ENCODE measurements at places on chromosomes 16 and 17.

DNA sequence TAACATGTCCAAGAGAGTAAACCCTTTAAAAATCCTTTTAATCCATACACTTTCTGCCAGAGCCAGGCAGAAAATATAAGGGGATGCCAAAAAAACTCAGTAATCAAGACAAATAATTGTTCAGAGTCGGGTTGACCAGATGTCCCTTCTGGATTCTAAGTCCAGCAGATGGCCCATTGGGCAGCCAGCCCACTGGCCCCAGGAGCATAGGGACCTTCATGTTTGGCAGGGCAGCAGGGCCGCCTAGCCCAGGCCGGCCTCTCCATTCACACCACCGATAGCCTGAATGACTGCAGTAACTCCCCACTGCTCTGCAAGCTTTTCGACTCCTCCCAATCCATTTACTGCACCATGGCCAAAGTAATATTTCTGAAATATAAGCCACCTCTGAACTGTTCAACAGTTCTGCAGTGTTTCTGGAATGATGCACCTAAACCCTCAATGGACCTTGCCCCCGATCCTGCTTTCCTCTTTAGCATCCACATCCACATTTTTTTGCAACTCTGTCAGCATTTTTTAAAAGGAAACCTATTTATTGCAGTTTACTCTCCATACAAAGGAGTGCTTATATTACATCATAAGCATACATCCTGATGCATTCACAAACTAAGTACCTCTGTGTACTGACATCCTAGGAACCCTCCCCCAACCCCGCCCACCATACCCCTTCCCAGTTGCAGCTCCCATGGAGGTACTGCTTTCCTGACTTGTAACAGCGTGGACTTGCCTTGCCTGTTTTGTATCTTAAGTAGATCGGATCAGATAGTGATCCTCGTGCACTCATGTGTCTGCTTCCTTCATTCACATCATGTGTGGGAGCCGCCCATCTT, 46.4 kb downstream of the LDHD start:
- DNase-seq = no peak

DNA sequence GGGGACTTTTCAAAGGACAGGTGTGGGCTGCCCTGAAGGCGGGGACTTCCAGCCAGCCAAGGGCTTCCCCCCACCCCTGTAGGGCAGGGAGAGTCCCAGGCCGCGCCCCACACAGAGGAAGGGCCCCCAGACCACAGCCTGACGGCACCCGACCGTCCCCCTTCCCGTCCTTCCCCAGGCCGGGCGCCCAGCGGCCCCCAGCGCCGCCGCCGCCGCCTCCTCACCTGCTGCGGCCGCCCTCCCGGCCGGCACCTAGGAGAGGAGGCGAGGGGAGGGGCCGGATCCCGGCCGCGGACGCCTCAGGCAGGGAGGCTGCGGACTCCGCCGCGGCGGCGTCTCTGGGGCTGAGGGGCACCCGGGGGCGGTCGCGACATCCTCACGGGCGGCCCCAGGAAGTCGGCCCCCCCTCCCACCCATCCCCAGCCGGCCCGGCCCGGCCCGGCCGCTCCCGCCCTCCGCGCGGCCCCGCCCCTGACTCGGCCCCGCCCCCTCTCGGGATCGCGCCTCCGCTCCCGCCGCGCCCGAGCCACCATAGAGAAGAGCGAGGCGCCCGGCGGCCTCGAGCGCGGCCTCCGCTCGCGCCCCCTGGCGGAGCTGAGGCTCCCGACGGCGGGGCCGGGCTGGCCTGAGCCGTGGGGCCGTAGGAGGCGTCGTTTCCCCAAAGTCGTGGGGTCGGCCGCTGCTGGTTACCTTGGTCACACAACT, 25.5 kb upstream of the RFFL start:
- DNase-seq = no peak

- DNase-seq = no peak
These were observed 233.1 kb upstream of the FOXF1 start for GRCh38 chr16:86277221-86277620.

DNA sequence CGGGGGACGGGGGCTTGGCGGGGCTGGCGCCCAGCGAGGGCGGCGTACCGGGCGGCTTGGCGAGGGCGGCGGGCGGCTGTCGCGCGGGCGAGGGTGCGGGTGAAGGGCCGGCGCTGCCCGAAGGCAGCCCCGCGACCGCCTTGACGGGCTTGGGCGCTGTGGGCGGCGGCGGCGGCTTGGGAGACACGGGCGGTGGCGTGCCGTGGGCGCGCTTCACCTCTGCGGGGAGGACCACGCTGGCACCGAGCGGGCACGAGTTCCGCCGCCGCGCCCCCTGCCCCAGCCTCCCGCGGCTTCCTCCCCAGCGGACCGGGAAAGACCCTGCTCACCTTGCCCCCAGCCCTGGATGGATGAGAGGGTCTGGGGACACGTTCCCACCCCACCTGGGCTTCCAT, 17.3 kb downstream of the CASKIN1 start:
- no peak for DNase-seq

DNA sequence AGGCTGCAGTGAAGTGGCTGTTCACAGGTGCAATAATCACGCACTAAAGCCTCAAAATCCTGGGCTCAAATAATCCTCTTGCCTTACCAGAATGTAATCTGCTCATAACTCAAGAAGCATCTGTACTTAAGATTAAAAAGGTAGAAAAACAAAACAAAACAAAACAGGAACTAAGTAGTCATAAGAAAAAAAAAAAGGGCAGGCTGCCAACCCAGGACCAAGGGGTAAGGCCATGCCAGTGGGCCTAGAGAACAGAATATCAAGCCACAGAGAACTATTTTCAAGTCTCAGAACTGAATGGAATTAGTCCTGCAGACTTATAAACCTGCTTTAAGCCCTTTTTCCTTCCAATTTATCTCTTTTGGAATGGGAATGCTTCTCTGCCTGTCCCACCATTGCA, 64.8 kb upstream of the TBC1D3K start:
- DNase-seq = no peak

DNA sequence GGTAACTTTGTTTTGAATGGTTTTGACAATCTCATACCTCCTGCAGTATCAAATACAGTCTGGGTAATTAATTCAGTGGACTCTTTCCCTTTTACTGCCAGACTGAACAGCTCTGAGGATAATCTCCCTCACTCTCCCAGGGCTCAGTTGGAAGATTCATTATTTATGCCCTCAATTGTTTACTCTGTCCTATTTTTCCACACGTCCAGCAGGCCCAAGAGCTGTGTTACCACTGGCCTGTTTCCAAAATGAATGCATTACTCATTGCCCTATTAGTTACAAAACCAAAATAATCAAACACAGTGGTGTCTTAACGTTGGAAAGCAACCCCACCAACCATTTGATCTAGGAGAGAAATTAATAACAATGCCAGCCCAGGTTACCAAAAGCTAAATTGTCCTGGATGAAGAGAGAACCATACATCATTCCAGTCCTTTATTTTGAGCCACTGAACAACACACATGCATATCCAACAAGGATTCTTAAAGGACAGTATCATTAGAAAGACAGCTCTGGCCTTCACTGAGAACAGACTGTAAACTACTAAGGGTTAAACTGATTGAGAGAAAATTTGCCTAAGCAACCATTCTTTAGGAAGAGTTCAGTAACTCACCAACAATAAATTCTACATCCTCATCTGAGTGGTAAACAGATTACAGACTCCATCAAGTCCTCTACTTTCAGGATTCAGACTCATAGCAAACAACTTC, 34.5 kb downstream of the FAM222B start:
- DNase-seq = no peak

- DNase-seq = no peak
These were observed 166.7 kb downstream of the CPPED1 start for GRCh38 chr16:12637002-12637401.

GRCh38 chr16:11405331-11406176, 60.3 kb downstream of the RMI2 start:
- no peak for DNase-seq

GRCh38 chr17:76556765-76557367, 17.0 kb downstream of the PRCD start:
- DNase-seq = no peak

GRCh38 chr16:57601801-57602478, 26.5 kb upstream of the ADGRG1 start:
- DNase-seq = no peak

DNA sequence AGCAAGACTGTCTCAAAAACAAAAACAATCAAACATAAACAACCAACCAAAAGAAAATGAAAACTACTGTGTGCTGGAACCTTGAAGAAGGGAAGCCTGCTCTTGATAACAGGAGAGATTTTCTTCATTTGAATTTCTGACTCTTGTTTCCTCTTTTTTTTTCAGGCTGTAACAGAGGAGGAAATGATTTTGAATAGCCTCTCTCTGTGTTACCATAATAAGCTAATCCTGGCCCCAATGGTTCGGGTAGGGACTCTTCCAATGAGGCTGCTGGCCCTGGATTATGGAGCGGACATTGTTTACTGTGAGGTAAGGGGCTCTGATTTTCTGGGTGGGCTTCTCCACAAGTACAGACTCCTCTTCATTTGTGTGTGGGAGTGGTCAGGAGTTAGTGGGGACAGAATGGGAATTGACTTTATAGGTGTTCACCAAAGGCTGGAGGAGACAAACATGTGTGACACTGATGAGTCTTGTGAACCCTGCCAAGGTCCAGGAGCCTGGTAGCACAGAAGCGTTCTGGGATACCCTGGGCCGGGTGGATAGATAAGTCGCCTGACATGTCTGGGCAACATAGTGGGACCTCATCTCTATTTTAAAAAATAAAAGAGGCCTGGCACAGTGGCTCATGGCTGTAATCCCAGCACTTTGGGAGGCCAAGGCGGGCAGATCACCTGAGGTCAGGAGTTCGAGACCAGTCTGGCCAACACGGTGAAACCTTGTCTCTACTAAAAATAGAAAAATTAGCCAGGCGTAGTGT, 14.9 kb downstream of the DUS2 start:
- DNase-seq = no peak

DNA sequence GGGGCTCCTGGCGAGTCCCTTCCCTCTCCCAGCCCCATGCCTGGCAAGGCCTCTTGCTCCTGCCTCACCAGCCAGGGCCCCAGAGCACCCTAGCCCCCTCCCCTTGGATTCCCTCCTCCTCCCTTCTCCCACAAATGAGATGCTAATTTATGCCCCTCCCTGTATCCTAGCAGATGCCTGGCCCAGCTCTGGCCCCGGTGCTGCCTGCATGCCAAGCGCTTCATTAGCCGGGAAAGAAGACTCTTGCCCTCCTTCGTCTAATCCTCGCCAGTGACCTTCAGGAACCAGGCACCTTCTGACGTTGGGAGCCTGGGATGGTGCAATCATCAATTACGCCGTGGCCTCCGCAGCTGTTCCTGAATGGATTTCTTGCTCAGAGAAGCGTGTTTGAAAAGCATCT, 127.8 kb downstream of the SDK2 start:
- no peak for DNase-seq

- DNase-seq = no peak
These were observed 171.5 kb upstream of the MAF start for GRCh38 chr16:79772048-79772447.

DNA sequence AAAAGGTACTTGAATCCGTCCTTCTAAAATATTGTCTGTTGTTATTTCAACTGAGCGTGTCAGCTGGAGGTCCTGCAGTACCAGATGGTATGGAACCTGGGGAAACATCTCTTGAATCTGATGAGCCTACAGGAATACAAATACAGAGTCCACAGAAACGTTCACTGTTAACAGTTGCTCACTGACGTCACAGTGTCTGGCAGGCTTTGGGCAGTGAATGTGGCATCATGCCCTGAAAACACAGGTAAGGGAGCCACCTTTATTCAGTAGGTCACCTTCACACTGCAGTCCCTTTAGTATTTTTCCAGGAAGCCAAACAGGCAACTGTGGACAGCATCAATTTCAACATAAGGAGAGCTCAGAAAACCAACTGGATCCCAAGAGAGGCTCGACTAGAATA, 56.1 kb downstream of the AMFR start:
- no peak for DNase-seq

- no peak for DNase-seq
These were observed 5.3 kb upstream of the ZNF689 start for GRCh38 chr16:30615358-30616091.

DNA sequence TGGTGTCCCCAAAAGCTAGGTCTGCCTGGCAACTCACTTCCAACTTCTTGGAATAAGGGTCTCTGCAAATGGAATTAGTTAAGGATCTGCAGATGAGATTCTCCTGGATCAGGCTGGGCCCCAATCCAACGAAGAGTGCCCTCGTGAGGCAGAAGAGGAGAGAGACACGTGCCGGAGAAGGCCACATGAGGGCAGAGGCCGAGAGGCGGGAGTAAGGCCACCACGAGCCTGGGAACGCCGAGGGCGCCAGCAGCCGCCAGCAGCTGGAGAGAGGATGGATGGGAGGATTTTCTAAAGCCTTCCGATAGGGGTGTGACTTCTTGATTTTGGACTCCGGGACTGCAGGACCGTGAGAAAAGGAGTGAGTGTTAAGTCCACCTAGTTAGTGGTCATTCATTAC, 76.3 kb downstream of the JPH3 start:
- DNase-seq = no peak

- no peak for DNase-seq
These were observed 8.4 kb upstream of the CLDN9 start for GRCh38 chr16:3004319-3004718.

DNA sequence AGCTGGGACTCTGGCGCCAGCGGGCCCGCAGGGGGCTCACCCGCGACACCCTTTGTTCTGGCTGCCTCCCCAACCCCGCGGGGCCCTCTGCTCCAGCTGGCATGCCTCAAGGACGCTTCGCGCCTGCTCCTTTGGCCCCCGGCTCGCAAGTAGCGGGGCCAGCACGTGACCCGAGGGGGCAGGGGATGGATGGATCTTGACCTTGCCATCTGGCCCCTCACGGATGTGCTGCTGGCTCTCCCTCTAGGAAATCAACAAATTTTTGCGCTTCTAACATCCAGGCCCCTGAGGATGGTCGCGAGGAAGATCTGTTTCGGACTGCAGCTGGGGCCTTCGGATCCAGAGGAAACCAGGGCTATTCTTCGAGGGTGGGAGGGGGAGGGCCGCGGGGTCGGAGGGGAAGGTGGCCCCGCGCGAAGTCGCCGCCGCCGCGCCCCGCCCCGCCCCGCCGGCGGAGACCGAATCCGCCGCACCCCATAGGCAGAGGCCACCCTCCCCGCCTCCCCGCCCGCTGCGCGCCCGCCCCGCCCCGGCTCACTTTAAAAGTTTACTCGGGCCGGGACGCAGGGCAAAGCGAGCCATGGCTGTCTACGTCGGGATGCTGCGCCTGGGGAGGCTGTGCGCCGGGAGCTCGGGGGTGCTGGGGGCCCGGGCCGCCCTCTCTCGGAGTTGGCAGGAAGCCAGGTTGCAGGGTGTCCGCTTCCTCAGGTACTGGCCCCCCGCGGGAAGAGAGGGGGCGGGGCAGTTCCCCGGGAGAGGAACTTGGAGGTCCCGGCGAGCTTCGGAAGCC, at the start of gene ACSF2:
TSS of gene ACSF2 (plus strand) at position 537 of the 790 bp plus-strand sequence. CDS start at position 581, 44 bp downstream.
- DNase-seq = no peak

GRCh38 chr17:20987511-20987910, 55.3 kb downstream of the USP22 start:
- no peak for DNase-seq

- no peak for DNase-seq
These were observed 11.8 kb downstream of the CSF3 start for GRCh38 chr17:40026816-40027613.

DNA sequence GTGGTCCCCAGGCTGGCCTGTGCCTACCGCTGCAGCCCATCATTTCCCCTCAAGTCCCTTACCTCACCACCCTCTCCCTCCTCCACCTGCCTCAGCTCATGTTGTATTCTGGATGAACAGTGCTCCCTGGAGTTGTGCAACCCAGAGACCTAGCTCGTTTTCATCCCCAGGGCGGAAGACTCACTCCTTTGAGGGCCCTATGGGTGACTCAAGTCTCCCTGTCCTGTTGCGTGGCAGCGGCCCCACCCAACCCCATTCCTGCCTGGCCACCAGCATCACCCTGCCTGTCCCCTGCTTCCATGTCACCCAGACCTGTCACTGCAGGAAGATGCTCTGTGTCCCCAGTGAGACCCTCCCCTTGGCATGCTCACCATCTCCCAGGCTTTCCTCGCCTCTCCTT, 3.3 kb downstream of the ALOX12B start:
- DNase-seq = no peak
